ENCODE measurements at places on chromosomes 7 and 10.

GRCh38 chr10:77685432-77685831, 47.8 kb upstream of the KCNMA1 start:
- no peak for DNase-seq

- DNase-seq = no peak
Observed at GRCh38 chr7:43591558-43592180, 8.8 kb downstream of the STK17A start.

DNA sequence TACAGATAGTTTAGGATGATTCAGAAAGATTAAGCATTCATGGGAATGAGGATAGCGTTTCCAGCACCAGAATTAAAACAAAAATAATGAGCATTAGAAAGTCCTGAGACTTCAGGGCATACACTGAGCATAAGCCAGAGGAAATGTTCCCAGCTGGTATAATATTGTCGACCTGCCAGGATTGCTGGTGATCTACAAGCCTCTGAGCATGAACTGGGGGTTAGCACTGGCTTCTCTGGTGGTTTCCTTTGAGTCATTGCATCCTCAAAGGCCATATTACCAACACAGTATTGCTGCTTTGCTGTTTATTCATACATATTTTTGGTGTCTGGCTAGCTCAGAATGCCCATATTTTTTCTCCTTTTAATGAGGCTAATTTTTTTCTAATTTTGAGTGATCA, 10.7 kb upstream of the ATRNL1 start:
- DNase-seq = no peak

GRCh38 chr7:129126314-129126713, 18.2 kb upstream of the TSPAN33 start:
- DNase-seq = no peak

DNA sequence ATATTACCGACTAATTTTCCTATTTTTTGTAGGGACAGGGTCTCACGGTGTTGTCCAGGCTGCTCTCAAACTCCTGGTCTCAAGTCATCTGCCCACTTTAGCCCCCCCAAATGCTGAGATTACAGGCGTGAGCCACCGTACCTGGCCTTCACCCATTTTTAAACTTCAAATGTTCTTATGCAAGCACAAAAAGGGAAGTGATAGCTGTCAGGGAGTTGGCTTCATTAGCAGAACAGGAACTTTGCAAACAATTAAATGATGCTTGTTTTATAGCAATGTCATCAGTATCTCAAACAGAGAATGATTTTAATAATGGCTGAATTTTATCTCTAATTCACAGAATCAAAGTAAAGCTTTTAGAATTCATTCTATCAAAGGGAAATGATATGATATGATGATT, 49.8 kb upstream of the FAM171A1 start:
- DNase-seq = no peak

- no peak for DNase-seq
Observed at GRCh38 chr7:150335774-150336112, 5.7 kb downstream of the RARRES2 start.

GRCh38 chr10:3452173-3452626, 279.6 kb upstream of the PITRM1 start:
- DNase-seq = no peak

- no peak for DNase-seq
Observed at GRCh38 chr7:108138911-108139310, 8.8 kb upstream of the LAMB4 start.

DNA sequence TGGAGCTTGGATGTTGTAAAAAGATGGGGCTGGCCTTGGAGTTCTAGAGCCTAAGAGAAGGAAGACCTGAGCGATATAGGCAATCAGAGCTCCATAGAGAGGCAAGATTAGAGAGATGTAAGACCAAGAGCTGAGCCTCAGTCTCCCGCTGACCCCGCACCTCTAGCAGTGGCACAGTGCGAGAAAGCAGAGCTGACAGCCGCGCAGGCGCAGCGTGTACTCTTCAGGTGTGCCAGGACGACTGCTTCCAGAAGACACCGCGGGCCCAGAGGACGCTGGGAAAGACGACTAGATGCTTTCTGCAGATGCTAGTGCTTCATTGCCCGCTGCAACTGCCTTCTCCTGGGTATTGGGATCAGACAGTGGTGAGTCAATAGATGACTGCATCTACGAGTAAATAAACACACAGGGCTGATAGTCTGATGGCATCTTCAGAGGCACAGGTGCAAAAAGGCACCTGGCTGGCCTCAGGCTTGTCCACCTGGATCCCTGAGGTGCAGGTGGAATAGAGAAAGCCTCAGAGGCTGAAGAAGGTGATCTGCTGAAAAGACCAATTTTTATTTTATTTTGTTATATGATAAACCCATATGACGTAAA, 38.1 kb upstream of the CCDC6 start:
- no peak for DNase-seq

DNA sequence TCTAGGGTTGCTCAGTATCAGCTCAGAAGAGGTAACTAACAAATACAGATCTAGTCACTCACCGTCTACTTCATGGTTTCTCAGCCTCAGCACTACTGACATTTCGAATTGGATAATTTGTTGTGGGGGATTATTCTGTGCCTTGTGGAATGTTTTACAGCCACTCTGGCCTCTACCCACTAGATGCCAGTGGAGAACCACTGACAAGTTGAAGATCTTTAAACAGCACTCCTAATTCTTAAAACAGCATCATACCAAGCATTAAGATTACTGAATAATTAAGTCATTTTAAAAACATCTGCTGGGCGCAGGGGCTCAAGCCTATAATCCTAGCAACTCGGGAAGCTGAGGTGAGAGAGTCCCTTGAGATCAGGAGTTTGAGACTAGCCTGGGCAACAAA, 82.6 kb downstream of the UPF2 start:
- no peak for DNase-seq

DNA sequence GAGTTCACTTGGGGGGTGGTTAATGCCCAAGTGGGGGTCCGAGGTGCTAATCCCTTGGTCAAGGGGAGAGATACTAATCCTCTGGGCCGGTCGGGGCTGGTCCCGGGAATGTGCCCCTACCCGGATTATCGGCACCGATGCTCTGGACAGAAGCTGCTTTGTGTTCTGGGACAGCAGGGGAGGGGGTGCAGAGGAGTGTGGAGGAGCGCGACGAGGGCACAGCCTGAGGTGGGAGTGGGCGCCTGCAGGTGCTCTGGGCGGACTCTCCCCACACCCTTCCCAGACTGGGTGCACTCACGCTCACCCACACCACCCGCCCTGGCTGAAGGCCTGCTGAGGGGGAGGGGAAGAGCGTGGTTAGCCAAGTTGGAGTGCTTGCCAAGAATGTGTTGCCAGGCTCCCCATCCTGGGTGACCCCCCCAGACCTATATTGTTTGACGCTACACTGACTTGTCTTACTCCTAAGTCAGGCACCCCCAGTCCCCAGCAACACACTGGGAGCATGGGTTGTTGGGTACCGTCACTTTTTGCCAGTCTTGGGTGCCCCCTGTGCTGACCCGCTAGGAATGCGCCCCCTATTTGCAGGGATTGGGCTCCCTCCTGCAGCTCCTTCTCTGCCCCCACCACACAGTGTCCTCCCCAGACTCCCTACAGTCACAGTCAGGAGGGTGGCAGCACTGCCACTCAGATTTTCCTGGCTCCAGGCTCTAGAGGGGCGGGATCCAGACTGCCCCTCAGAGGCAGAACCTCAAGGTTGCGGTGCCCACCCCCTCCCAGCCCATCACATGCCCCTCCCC, 1.2 kb downstream of the SLC4A2 start:
- DNase-seq = no peak

GRCh38 chr10:18214691-18215563, 74.7 kb downstream of the CACNB2 start:
- DNase-seq = peak; percentile 23

DNA sequence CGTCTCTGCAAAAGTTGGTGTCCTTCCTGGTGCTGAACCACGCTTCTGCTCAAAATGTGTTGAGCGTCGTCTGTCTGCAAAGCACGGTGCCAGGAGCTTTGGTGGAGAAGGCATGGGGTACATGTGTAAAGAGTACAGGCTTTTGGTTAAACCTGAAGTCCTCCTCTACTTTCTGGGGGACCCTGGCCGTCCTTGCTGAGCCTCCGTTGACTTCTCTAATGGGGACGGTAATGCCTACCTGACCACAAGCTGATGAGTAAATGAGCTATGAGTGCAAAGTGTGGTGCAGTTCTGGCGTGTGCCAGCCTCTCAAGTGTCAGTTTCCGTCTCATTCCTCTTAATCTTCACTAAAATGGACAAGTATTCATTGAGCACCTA, 527 bp upstream of the HERPUD2 start:
- peak; percentile 3 for DNase-seq

DNA sequence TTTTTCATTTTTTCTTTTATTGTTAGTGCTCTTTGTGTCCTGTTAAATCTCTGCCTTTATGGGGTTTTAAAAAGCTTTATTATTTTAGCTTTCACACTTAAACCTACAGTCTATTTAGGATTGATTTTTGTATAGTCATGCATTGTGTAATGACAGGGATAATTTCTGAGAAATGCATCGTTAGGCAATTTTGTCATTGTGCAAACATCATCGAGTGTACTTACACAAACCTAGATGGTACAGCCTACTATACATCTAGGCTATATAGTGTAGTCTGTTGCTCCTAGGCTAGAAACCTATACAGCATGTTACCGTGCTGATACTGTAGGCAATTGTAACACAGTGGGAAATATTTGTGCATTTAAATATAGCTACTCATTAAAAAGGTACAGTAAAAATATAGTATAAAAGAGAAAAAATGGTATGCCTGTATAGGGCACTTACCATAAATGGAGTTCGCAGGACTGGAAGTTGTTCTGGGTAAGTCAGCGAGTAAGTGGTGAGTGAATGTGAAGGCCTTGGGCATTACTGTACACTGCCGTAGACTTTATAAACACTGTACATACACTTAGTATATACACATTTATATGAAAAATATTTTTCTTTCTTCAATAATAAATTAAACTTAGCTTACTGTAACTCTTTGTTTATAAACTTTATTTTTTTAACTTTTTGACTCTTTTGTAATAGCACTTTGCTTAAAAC, 16.0 kb downstream of the UBE2D1 start:
- DNase-seq = no peak

- DNase-seq = no peak
Observed at GRCh38 chr10:74612195-74612594, 214.2 kb upstream of the KAT6B start.

- no peak for DNase-seq
Observed at GRCh38 chr7:22811746-22812280, 10.8 kb downstream of the TOMM7 start.

- no peak for DNase-seq
Observed at GRCh38 chr7:52764492-52765169, 270.8 kb upstream of the POM121L12 start.

GRCh38 chr10:82394122-82394521, 519.1 kb downstream of the NRG3 start:
- DNase-seq = no peak

- DNase-seq = no peak
Observed at GRCh38 chr7:81333004-81333403, 414.2 kb upstream of the SEMA3C start.

GRCh38 chr7:7921830-7922229, 46.8 kb upstream of the GLCCI1 start:
- DNase-seq = no peak

- DNase-seq = no peak
Observed at GRCh38 chr10:96225119-96225518, 46.2 kb downstream of the BLNK start.

DNA sequence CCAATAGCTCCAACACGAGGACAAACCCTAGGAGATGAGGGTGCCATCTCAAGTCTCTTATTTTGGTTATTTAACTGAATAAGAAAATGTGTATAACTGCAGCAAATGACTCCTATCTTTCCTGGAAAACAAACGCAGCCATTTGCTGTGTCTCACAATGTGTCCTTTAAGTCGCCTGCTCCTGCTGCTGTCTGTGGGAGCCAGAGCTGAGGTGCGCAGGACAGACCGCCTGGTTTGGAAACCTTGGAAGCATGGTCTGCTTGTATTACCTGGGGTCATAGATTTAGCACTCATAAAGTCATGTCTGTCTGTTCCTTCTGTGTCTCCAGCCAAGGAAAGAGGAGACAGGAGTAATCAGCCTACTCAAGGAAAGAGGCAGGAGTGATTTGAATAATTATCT, 760.2 kb downstream of the GRID1 start:
- DNase-seq = no peak

DNA sequence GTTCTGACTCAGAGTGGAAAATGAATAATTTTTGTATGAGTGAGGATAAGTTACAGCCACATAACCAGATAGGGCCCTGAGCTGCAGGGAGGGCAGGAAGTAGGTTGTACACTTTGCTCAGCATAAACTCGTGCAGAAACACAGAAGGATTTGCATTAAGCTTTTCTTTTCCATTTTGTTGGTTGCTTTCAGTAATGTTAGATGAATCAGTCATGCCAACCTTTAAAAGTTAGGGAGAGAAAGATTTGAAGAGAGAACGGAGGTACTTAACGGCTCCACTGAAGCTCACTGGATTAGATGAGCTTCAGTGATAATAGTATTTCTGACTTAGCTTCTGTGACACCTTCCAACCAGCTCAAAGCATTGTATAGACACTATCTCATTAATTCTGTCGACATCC, 348.1 kb downstream of the GATA3 start:
- no peak for DNase-seq

DNA sequence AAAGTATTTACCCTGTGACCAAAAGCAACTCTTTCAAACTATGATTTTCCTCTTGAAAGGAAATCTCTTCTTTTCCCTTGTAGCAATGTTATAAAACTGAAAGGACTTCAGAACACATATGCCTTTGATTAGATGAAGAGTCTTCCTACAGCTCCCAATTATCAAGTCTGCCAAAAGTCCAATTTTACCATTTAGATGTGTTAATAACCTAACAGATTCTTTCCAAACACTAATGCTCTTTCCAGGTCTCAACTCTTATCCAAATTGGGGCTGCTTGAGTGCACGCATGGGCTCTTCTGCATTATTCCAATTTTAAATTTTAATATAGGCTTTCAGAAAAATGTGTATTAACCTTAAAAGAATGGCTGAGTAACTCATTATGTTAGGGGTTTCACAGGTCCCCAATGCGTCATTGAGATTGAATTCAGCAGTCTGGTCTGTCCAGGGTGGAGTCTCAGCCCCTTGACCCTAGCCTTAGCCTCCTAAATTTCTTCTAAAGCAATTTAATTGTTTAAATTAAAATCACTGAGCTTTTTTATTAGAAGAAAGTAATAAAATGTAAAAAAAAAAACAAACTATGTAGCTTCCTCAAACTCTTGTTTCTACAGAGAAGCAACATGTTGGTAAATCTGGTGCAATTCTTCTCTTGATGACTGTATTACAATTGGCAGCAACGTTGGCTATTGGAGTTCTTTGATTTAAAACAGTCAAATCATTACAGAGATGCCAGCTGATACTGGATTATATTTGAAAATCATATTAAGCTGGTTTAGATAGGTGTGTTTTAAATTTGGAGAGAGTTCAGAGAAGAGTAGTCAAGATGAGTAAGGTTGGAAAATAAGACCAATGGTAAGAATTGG, 170.4 kb downstream of the DKK1 start:
- no peak for DNase-seq

- no peak for DNase-seq
Observed at GRCh38 chr7:154640266-154640865, 362.6 kb downstream of the PAXIP1 start.

Data from germinal center (tissue), 1 donor.